NCI-H2171 treated with DMSO at 0.1 percent for 48 hours (cell line): ENCODE measurements at places on chromosomes 16 and 17.

DNA sequence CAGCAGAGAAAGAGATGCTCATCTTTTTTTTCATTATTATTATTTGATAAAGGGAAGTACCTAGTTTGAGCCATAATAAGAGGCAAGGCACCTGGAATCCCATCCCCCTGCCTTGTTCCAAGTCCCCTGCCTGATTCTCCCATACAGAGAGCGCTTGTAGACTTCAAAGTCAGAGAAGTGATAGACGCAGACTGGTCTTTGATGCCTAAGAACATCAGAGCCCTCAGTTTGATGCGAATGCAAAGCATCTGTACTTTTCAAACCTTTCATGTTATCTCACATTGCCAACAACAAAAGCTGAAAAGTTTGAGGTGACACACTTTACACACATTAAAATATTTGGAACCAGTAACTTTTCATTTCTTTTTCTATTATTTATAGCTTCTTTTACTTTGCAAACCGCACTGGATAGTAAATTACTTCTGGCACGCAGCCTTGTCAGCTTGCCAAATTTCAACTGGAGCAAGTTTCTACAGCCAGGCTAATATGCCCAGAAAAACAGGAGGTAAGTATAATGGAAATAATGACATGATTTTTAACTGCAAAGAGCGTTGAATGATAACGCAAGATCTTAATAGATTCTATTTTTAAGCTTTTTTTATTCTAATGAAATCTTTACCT lies 5.9 kb upstream of the UTP6 start:
- DNase-seq: peak; percentile 10

GRCh38 chr16:24013864-24014645 lies 178.3 kb downstream of the PRKCB start:
- peak; percentile 5 for DNase-seq

GRCh38 chr16:85374571-85374872 lies 238.6 kb upstream of the GSE1 start:
- no peak for DNase-seq

GRCh38 chr16:67862623-67863583 lies 9.9 kb upstream of the EDC4 start:
- no peak for DNase-seq
